ENCODE measurements at places on chromosomes 16 and 17.

- DNase-seq, result no peak
Measured at GRCh38 chr16:68627951-68628425, 17.1 kb upstream of the CDH3 start.

- no peak for DNase-seq
Measured at GRCh38 chr17:2885733-2886132, 89.5 kb downstream of the RAP1GAP2 start.

DNA sequence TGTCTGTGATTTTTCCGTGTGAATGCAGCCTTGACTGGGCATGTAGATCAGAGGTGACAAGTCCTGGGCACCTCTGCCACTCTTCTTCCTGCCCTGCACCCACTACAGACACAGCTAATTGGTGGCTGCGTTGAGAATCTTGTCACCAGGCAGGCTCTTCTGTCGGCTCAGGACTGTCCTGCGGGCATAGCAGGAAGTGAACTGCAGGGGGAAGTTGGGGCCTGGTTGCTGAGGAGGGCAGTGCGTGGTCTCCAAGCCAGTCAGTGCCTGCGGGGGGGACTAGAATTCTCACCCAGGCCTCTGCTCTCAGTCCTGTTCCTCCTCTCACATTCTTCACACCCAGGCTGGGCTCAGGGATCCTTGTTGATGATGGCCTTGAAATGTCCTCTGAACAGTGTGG, 50.5 kb downstream of the JPH3 start:
- DNase-seq, result no peak

DNA sequence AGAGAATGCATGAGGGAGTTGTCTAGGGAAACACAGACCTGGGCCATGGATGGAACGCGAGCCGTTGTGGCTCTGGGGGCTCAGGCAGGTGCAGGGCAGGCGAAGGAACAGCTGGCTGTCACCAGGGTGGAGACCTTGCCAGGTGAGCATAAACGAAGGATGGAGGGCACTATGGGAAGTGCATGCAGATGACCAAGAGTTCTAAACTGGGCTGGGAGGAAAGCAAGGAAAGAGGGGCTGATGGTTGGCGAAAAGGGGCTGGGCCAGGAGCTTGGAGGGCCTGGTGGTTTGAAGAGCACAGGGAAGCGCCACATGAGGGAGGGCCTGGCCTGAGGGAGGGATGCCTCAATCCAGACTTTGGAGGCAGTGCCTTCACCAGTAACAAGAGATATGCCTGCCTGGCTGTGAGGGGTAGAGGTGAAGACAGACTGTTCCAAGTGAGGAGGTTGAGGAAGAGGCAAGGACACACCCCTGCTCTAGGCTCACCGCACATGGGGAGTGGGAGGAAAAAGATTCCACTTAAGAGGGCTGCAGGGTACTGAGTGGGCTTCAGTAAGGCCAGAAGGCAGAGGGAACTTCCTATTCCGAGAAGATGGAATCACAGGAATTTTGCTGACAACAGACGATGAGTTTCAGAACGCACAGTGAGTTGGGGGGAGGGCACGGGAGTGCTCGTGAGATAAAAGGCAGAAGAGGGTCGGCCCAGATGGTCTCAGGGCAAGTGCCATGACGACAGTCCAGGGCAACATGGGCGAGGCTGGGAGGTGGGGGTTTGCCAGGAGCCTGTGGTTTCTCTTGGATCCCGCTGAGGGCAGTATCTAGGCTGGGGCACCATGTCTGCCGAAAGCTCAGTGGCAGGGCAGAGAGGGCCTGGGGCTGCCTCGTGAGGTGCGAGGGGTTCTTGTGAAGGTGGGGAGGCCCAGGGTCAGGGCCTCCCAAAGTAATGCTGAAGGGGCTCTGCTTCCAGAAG, 20.6 kb downstream of the B9D1 start:
- no peak for DNase-seq

- DNase-seq, result no peak
Measured at GRCh38 chr16:88489163-88489741, 36.2 kb downstream of the ZFPM1 start.

Data from trophoblast cell (in vitro differentiated cells and primary cell).